ENCODE measurements at places on chromosomes 4 and X.

DNA sequence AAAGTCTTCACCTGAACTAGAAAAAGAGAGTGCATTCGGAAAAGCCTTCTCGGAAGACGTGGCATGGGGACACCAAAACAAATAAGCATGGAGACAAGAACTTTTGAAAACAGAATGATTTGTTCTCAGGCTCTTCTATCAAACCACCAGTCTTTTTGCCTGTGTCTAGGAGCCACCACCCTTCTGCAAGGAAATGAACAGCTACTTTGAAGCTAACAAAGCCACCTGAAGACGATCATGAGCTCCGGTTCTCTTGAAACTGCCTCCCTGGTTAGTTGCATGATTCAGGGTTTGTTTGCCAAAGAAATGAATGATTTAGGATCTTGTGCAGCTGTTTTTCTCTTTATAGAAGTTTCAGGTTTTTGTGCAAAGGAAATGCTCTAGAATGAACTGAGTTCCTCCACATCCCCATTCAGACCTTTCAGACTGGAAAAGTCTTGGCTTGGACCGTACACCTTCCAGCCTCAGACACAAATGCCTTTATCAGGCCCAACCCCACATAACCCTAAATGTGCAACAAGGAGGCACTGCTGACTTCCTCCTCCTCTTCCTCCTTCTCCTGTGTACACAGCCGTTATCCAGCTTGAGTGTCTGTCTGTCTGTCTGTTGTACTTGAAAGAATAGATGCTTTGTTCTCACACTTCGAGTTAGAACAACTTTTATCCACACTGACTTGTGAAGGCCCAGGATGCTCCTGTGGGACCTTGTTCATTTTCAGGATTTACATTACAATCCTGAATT lies 334.8 kb upstream of the KLF3 start:
- peak; percentile 15 for DNase-seq

DNA sequence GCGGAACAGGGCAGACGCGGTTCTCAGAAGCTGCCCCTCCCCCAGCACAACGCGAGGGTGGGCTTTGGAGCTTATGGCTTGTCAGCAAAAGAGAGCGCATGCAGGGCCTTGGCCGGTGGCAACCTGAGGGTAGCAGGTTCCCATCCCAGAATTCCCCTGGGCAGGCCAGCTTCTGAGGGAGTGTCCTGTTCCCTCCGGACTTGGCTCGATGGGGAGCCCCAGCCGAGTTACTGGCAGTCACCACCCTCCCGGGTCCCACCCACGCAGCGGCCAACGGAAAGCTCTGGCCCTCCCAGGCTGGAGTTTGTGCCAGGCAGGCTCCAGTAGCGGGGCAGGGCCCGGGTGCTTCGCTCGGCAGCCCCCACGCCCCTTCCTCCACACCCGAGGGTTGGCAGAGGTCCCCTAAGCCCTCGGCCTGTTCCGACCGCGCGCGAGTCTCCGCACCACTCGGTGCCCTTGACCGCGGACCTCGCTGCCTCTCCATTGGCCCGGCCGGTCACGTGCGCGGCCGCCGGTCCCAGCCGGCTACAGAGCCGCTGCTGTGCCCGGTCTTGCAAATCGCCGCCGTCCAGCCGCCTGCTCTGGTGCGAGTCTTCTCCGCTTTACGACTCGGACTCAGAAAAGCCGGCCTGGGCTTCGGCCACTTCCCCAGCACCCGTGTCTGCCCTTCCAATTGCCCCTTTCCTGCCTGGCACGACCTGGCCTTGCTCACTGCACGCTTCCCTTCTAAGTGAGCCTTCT lies 20.9 kb upstream of the MTM1 start:
- DNase-seq, result no peak

GRCh38 chr4:119025420-119025819 lies 110.2 kb upstream of the MYOZ2 start:
- DNase-seq, result no peak

DNA sequence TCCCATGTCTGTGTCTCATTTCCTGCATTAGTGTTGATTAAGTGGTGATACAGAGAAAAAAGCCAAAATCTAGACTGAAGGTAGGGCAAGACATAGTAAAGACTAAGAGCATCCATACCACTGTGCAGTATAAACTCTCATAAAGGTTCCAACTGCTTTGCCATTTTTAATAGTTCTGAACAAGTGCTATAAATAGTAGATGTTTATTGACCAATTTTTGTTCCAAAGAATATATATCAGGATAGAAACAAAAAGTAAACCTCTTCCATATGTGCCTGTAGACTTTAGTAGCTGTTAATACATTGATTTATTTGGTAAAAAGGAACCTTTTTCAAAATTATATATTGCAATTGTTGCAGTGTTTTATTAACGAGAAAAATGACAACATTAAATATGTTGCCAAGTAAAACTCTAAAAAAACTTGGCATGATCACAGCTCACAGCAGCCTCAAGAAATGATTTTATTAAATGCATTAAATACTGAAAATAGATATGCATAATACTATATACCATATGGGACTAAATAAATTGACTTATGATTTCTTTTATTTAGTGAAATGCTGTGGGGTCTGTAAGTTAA lies 22.3 kb upstream of the AASDH start:
- no peak for DNase-seq

DNA sequence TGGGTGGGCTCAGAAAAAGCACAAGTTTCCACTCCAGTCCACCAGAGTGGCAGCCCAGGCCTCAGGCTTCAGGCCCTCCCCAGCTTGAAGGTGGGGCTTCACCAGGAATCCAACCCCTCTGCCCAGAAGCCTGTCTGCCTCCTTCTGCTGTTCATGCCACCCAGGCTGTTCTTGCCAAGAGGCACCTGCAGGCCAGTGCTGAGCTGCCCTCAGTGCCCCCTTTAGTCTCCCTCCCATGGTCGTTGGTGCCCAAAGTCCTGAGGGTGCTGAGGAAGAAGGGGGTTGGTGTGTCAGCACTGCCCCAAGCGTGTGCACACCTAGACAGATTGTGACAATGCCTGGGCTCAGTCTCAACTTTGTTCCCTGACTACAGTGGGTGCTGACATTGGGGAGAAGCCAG lies 475.3 kb downstream of the EPHA5 start:
- no peak for DNase-seq

- DNase-seq, result no peak
Measured at GRCh38 chr4:180811556-180811955, 1431.6 kb upstream of the TENM3 start.

GRCh38 chr4:8114456-8115202 lies 44.0 kb downstream of the ABLIM2 start:
- no peak for DNase-seq

DNA sequence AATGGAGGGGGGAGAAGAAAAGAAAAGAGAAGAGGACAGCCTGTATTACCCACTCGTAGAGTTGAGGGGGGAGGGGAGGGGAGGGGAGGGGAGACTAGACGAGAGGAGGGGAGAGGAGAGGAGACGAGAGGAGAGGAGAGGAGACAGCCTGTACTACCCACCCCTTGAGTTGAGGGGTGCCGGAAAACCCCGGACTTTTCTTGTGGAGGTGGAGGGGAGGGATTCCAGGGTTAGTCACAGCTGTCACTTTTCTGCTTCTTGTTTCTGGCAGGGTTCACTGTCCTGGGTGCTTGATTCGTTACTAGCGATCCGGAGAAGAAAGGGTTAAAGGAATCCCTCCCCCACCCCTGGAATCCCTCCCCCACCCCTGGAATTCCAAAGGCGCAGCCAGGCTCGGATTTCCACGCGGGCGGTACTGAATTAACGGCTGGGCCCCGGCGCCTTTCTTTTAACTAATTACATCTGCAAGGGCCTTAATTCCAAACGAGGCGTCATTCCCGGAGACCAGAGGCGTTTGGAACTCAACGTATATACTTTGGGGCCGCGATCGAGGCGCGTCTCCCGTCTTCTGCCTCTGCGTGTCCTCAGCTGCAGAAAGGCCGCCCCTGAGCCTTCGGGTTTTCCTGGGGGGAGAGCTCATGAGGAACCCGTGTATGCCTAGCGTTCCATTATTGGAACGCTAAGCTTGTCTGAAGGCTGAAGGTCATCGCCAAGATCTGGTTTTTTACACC lies 20.1 kb upstream of the CSF2RA start:
- DNase-seq, result no peak

- DNase-seq, result no peak
Measured at GRCh38 chr4:544386-545105, 31.5 kb downstream of the TMEM271 start.

GRCh38 chr4:153931804-153932203 lies 142.9 kb upstream of the SFRP2 start:
- DNase-seq, result no peak

- DNase-seq, result no peak
Measured at GRCh38 chrX:27350476-27350875, 112.7 kb downstream of the PPP4R3C start.

GRCh38 chr4:25406081-25406692 lies 29.1 kb downstream of the ANAPC4 start:
- no peak for DNase-seq

- no peak for DNase-seq
Measured at GRCh38 chrX:37350034-37350365, 836 bp downstream of the PRRG1 start.

GRCh38 chrX:79146640-79147390 lies 2.3 kb downstream of the GPR174 start:
- DNase-seq, result peak; percentile 70

GRCh38 chrX:13101441-13102139 lies 57.2 kb upstream of the FAM9C start:
- peak; percentile 45 for DNase-seq

DNA sequence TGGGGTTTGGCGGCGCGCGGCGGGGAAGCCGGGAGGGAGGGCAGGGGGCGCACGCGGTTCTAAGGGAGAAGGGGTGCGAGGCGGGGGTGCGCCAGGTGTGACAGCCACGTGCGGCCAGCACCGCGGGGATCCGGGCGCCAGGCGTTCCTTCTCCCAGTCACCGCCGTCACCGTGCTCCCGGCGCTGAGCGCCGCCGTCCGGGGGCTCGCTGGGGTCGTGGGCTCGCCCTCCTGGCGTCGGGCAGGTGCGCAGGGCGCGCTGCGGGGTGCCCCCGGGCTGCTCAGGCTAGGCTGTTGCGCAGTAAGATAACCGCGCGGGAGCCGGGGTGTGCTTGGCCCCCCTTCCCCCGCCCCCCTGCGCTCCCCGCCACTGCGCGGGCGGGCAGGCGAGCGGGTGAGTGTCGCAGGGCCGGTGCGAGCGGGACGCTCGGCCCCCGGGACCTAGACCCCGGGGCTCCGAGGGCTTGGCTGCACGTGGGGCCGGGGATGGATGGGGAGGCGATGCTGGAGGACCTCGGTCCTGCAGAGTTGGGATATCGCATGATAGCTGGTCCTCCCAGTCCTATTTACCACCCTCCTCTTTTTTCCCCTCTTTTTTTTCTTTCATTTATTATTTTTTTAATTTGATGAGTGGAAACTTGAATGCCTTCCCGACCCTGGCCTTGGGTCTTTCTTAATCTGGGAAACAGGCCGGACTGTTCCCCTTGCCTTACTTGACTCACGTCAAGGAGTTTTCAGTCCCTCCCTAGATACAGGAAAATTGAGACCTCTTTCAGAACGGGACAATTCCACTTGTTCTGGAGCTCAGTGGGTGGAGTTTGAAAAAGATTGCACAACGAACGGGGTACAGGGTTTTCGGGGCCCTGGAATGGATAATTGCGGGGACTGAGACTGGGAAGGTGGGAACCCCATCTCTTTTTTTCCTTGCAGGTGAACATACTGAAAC lies 797 bp downstream of the TXLNG start:
- peak; percentile 52 for DNase-seq

DNA sequence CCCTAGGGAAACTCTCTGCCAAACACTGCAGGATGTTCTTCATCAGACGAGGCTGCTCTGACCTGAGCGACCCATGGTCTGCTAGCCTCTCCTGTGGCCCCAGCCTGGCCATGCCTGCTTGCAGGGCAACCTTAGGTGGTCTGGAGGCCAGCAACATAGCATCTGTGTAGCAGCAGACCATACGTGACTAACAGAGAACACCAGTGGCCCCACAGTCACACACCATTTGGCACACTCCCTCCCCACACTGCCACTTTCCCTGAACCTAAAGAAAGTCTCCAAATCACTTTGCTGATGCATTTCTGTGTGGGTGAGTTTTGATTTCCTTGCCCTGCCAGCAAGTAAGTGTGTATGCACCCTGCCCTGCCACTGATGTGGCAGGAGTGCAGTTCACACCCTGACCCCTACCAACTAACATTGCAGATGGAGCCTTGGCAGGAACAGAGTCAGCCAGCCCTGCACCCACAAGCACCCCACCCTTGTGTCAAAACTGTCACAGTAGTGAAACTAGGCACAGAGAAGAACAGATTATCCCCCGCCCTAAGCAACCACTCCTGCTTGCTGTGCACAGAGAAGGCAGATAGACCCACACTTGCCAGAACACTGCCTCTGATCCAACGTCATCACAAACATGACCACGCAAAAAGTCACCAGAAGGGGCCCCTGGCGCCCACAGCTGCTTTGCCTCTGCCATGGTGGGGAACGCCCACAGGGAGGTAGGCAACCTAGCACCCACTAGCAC lies 249.1 kb downstream of the SPIN4 start:
- DNase-seq, result no peak

- DNase-seq, result peak; percentile 40
Measured at GRCh38 chr4:169620880-169621248, 486 bp downstream of the CLCN3 start.

DNA sequence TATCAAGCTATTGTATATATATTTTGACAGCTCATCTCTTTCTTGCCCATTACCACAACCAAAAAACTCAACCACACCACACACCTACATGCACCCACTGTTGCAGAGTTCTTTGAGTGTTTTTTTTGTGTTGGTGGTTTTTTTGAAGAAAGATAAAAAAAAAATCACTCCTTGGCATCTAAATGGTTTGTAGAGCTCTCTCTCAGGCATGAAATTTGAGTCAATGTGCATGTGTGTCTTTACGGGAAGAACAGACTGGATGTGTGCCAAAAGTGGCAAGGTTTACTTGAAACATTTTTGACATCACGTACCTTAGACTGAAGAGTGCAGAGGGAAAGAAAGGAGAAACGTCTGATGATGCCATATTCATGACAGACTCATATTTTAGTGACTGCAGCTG lies 154.2 kb downstream of the FHIP1A start:
- no peak for DNase-seq
